Pons (tissue), 1 donor: ENCODE measurements at places on chromosomes 6 and 20.

- DNase-seq = no peak
These were observed 86.5 kb downstream of the TRMT11 start for GRCh38 chr6:126072834-126073233.

GRCh38 chr6:88135578-88136114, 30.5 kb downstream of the CNR1 start:
- no peak for DNase-seq

- no peak for DNase-seq
These were observed 230.7 kb downstream of the TFAP2C start for GRCh38 chr20:56859801-56860261.

GRCh38 chr20:4490606-4491280, 231.0 kb upstream of the PRND start:
- no peak for DNase-seq

DNA sequence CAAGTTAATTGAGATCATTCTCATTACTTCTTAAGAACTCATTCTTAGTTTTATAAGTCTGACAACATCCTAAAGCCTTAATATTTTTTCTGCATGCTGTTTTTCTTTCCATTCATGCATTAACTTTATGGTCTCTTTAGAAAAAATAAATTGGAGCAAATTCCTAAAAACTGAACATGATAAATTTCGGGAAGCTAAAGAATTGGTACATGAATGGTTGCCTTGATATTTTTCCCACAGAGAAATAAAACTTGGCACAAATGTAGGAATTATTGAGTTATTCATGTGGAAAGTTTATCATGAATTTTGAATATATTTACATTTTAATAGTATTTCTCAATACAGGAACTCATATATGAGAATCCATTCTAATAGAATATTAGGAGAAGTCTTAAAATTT, 115.9 kb downstream of the BMP5 start:
- DNase-seq = no peak

DNA sequence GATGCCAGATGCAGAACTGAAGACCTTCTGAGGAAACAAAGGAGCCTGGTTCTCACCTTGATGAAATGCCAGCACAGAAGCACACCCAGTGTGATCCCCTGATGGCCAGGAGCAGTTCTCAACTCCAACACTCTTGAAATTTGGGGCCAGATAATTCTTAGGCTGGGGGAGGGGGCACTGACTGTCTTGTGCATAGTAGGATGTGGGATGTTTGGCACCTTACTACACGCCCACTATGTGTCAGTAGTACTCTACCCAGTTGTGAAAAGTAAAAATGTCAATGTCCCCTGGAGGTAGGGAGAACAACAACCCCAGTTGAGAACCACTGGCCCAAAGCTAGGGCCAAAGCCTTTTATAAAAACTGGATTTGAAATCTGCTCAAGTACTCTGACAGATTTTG, 398.3 kb upstream of the ARID1B start:
- no peak for DNase-seq

DNA sequence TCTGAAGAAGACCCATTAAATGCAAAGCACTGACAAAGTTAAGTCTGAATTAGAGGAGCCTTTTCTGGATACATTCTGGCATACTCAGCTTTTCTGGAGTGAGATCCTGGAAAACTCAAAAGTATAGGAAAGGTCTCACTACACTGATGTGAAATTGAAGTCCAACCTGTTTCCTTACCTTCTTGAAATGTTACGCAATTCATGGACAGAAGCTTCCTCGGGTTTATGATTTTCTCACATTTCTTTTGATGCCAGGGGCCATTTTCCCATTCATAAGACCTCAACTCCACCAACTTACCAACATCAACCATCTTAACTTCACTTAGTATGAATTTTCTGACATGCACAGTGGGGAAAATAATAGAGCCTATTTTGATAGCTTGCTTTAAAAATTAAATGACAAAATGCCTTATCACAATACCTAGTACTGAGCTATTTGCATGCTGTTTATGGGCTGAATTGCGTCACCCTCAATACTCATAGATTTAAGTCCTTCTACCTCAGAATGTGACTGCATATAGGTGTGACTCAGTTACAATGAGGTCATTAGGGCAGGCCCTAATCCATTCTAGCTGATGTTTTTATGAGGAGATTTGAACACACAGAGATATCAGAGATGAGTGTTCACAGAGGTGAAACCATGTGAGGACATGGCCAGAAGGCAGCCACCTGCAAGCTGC, 73.4 kb upstream of the RAB32 start:
- DNase-seq = no peak

DNA sequence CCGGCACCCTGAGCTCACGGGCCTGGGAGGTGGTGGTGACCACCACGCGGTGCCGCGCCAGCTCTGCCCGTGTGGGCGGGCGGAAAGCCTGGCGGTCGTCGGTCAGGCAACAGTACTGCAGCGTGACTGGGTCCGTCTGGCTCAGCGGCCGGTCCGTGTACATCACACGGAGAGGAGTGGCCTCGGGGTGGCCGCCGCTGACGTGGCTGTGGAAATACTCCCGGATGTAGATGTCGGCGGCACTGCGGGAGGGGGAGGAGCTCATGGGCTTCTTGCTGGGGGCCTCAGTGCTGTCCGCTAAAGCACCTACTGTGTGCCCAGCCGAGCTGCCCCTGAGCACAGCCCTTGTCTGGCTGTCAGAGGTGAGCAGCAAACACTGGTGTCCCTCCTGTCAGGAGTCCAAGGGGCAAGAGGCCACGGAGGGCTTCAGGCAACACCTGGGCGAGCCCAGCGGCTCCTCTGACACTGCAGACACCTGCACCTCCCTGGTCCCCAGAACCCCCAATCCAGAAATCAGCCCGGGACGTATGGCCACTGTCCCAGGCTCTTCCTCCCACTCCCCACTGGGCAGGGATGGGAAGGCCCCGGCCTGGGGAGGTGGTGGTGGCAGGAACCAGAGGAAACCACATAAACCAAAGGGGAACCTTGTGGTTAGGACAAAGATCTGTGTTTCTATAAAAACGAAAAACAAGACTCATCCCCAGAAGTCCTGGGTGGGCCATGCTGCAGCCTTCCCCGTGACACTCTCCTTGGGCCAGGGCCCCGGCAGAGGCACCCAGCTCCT, 6.5 kb downstream of the HELZ2 start:
- peak; percentile 63 for DNase-seq

- no peak for DNase-seq
These were observed 70.1 kb downstream of the HECA start for GRCh38 chr6:139204978-139205377.

DNA sequence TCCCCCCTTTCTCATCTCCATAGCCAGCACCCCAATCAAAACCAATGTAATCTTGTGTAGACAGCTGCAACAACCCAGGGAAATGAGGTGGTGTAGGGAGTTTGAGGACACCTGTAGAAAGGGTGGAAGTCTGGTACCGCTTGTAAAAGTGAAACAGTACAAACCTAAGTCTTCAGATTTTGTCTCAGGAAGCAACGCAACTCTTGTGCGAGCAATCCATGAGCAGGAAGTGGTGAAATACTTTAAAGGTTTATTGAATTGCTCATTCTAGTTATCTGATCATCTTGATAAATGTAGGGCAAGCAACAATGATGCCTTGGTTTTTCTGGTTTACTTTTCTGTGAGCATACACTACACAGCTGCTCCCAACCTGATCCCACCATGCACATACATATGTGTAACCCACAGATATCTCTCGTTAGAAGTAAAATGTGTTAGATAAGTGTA, 71.1 kb upstream of the THEMIS start:
- DNase-seq = no peak

DNA sequence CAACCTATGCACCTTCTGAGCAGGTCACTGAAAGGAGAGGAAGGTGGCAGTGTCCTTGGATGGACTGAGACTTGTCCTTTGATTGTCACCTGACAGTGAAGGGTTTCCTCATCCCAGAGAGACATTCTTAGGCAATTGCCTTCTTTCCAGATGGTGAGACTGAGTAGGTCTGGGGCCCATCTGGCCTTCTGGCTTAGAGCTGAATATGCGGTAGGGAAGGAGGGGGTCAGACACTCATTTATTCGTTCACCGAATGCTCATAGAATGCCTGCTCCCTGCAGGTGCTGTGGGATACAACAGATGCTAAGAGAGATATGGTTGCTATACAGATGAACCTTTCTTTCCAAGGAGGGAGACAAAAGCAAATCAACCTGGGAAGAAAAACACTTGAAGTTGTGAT, 76.8 kb downstream of the BMP6 start:
- peak; percentile 6 for DNase-seq

DNA sequence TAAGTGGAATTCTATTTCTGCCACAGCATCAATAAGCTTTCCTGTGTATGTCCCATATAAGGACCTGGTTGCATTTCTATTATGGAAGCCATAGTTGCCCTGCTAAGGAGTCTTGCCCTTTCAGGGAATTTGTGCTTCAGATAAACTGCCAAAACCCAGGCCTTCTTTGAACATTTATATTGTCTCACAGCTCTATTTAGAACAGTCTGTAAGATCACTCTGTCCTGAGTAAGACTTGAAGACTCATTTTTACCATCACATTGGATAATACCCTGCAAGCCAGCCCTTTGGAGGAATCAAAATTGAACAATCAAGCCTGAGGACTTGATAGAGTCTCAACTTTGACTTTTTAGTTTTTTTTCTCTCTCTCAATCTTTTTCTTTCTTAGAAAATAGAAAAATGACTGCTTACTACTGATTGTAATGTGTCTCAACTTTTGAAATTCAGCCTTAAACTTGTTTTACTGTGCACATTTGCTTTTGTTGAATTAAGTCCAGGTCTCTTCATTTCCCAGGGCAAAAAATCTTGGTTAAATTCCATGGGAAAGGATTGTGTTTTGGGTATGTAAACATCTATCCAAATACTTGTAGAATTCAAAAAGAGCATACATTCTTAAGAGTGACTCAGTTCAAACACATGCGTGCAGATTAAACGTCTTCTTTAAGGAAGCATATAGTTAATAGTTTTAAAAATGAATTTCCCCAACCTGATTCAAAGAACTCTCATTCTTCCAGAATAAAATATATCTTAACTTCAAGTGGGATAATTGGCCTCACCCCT, 91.2 kb downstream of the PLCB1 start:
- DNase-seq = no peak

DNA sequence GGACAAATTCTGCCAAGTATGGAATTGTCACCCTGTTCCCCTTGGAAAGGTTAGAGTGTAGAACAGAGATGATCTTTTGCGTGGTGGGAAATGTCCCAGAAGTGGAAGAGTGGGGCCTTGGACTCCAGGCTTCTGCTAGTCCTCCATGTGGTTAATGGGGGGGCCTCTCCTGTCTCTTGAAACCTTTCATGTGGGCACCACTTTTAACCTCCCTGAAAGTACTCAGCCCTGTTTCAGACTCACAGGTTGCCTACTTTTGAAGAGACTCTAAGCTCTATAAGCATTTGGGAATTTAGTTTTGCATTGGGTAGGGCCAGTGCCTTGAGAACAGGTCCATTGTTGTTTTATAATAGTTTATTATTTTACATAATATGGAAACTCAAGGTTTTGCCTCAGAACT, 17.5 kb downstream of the RREB1 start:
- DNase-seq = no peak

- DNase-seq = peak; percentile 30
These were observed 187.6 kb downstream of the EPM2A start for GRCh38 chr6:145547594-145548335.

DNA sequence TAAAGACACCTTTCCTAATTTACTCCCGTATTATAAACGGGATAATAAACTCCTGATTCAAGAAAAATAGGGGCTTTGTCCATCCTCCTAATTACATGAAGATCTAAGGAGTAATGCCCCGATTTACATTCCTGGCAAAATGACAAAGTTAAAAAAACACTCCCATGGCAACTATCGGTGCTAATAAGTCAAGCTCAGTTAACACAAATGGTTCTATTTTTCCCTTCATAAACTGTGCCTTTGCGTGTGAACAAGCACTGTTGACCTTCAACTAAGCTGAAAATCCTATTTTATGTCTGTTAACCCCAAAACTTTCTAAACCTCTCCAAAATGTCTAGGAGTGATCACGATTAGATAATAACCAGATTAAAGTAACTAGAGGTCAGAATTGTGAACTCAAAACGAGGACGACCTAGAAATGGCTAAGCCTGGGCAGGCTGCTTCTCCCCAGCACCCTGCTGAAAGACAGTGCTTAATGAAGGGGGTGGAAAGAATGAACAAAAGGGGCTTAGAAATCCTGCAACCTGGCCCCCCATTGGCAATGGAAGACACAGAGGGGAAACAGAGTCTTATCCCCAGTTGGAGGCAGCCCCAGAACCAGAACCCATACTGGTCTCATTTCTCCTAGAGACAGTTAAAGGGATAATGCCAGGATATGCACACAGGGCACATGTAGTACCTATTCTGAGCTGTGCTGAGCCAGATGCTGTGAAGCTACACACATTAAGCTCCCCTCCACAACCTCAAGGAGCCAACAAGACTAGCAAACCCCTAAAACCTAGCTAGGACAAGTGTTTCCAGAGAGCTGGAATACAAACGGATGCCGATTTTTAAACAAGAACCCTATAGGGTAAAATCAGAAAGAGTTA, 23.0 kb downstream of the SLC23A2 start:
- no peak for DNase-seq

GRCh38 chr20:47139934-47140535, 216.5 kb downstream of the ZMYND8 start:
- DNase-seq = no peak

GRCh38 chr6:142605922-142606485, 304.2 kb downstream of the ADGRG6 start:
- DNase-seq = no peak

DNA sequence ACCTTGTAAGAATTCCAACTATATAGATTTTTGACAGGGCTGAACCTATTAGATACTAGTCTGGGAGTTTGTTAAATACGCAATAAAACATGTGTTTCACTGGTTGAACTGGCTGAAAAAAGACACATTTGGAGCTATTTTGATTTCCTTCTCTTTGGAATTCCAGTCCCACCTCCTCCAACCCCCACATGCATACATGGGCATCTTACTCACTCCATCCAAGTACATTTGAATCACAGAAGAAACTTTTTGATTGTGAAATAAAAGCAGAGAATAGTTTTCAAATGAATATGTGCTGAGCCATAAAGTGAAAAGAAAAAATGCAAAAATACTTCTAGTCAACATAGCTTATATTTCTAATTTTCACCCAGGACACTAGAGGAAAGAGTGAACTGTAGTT, 33.9 kb upstream of the STXBP5 start:
- DNase-seq = no peak

DNA sequence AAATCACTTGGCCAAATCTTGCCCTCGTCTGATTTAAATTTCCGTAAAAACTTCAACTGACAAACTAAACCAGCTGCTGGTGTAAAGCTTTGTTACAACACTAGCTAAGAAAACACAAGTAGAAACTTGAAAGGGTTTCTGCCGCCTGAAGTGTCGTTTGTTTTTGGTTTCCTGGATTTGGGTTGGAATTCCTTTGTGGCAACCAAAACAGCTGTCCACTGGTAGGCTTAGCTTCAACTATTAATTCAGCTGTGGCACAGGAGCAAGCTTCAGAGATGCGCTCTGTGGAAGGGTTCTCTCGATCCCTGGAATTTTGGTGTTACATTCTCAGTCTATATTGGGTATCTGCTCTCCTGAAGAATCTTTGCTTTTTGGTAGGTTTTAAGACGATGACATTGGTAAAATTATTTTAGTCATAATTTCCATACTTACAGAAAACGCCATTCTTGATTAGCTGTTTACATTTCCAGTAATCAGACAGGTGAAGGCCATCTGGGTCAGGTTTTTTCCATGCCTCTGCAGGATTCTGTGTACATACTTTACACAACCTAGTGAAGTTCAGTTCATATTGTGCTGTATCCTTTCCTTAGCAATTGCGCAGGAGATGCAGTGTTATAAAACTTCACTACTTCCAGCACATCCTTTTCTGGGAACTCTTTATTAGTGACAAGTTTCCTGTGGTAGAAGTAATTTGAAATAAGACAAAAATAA, 29.9 kb upstream of the SAMD3 start:
- no peak for DNase-seq

GRCh38 chr6:22251348-22251747, 45.5 kb downstream of the PRL start:
- DNase-seq = no peak
